Stimulated activated CD4-positive, alpha-beta T cell treated with anti-CD3 and anti-CD28 coated beads, TNF-alpha, amount 100 ng/mL, for 24 hours (primary cell): ENCODE measurements at places on chromosomes 12 and 14.

DNA sequence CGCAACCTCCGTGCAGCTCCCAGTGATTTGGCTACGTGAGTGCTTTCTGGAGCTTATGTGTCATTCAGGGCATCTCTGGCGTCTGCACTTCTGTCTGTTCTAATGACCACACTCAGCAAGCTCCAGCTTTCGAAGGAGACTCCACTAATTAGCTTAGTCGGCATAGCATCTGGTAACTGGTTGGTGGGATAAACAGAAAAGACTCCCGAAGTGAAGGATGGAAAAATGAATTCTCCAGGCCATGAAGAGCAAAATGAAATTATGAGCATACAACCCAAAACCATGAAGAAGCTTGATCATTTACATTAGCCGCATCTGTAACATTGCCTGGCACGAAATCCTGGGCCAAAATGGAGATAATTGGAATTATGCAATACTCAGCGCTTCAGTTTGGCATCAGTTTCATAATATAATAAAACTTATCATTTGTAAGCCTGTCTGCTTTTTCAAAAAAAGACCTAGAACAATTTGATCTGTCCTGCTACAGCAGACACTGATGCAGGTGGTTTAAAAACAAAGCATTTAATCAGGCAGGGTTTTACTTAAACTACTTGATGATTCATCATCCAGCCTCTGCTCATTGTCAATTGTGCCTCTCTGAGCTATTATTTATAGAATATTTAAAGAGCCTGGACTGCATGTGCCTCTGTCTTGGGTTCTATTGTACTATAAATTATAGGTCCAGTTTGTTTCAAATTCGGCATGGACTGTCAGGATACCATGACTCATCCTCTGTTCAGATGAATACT lies 87.4 kb downstream of the SYT1 start:
- DNase-seq: no peak

DNA sequence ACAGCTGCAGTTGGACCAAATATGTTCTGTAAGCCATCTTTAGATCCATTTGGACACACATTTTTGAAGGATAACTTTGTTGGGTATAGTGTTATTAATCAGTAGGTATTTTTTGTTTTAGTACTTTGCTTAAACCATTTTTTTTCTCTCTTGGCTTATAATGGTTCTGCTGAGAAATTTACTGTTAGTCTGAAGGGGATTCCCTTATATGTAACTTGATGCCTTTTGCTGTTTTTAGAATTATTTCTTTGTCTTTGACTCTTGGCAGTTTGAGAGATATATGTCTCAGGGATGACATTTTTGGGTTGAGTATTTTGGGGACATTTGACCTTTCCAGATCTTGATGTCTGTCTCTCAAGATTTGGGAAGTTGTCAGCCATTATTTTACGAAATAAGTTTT lies 169.8 kb downstream of the GPHN start:
- no peak for DNase-seq

DNA sequence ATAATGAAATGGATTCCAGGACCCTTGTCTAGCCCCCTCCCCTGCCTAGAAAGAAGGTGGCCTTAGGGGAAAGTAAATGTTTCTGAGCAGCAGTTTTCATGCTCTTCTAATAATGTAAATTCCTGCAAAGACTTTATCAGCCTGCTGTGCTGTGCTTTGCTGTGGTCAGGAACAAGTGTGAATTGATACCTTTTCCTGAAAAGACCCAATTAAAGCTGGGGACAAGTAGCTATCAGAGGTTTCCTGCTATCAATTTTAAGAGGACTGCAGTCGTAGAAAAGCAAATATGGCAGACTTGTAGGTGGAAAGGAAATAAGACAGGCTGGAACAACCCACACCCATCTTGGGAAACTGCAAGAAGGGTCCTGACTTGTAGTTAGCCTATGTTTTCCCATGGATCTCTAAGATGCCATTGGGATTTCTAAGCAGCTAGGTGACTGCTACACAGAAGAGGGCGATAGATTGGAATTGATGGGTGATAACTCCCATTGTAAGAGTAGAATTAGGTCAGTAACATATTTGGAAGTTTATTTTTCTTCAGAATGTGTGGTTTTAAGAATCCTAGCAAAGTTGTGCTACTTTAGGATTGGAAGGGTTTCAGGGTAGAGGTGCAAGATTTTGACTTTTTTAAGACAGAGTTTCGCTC lies 3.1 kb downstream of the DYNLL1 start:
- DNase-seq: no peak

GRCh38 chr12:12714276-12715021 lies 2.7 kb upstream of the CDKN1B start:
- DNase-seq: no peak

DNA sequence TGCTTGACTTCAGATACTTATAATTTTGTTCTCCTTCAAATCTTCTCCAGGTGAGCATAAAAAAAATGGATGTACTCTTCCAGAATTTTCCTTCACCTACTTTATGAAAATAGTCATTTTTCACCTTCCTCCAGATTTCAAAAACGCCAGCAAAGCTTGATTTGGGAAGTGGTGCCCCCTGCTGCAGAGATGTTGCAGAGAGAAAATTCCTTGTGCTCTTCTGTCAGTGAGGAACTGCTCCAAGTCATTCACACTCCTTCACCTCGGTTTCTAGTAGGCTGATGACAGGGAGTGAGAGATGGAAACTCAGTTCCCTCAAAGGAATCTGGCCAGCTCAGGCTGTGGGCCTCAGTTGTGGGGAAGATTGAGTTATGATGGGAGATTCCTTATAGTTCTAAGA lies 24.2 kb upstream of the RNASE3 start:
- no peak for DNase-seq

GRCh38 chr12:105272814-105273416 lies 36.9 kb upstream of the APPL2 start:
- no peak for DNase-seq

DNA sequence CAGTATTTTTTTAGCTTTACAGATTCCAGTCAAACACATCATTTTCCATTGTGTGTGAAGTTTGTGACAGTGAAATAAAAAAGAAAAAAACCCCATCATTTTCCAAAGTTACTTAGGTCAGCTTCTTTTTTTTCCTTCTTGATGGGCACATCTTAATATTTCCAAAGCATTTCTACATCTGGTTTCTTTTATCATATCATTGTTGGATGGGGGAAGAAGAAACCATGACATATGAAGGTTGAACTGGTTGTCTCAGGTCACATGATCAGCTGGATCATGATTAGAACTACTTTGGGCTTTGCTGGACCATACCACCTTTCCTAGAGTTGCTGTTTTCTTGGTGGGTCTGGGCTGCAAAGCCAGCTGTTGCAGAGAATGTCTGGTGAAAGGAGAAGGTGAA lies 59.8 kb downstream of the FOS start:
- no peak for DNase-seq
